SK-N-SH (cell line): ENCODE measurements at places on chromosomes 4 and X. TPM values are rescaled to one million over a fixed set of nuclear protein-coding genes. Genes with fewer than 3 reads are reported as not detected.

DNA sequence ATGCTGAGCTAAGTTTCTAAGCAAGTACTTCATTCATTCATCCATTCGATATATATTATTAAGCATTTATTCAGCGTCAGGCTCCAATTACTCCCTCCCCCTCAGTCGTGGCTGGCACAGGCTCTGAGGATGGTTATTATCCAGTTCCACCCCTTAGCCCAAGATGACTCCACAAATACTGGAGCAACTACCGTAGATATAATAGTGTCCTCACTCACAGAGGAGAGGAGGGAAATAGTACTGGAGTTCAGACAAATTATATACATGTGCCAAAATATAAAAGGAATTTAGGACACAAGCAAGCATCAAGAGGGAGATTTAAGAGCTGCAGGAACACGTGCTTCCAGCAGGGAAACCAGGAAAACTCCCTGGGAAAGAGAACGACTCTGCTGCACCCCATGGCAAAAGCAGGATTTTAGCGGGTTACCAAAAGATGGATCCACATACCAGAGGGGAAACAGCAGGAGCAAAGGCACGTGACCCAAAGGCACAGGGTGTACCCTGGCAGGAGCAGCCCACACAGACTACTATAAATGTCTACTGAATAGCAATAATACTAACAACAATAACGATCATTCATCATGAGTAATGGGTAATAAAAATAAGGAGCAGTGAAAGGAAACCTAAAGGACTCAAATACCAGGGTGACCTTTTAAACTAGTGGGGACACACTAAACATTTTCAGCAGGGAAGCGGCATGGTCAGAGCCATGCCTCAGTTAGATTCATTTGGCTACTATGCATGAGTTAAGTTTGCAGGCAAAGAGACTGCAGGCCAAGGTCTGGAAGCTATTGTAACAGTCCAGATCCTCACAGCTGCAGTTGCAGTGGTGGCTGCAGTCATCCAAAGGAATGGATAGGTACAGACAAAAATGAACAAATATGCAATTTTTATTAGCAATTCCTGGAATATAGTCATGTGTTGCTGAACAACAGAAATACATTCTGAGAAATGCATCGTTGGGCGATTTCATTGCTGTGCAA lies 153.7 kb downstream of the APBB2 start:
- no peaks in the 10 kb centered on the region for H3K27me3 ChIP-seq
- H3K27ac ChIP-seq = no peak overlapping the region; the same call in none of the 2 replicates
- H3K4me3 ChIP-seq = no peak overlapping the region
- peaks cover 11% of the 10 kb centered on the region; the same call in 1 of the 2 replicates for H3K4me1 ChIP-seq

GRCh38 chr4:73589887-73590801 lies 30.1 kb downstream of the RASSF6 start:
- H3K27me3 ChIP-seq = peaks cover 19% of the 10 kb centered on the region; the same call in 1 of the 2 replicates
- no peaks in the 10 kb centered on the region for H3K4me1 ChIP-seq

DNA sequence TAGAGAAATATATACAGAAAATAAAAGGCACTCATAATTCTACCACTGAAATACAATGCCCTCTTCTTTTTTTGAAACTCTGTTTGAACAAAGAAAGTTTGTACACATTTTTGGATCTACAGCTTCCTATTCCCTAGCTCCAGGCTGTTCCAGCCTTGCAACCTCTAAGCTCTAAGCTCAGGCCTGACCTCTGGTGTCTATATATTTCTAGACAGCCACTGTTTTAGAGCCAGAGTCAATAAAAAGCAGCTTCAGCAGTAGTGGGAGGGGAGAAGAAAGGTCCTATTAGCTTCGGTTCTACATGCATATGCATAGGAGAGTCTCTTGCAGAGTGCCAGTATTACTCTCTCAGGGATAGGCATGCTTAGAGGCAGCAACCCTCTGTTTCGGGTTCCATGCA lies 39.7 kb downstream of the CLDN2 start:
- H3K27ac ChIP-seq = no peak overlapping the region
- H3K27me3 ChIP-seq = no peaks in the 10 kb centered on the region
- DNase-seq = no peak
- H3K4me3 ChIP-seq = no peak overlapping the region
- peaks cover 4% of the 10 kb centered on the region; the same call in 1 of the 2 replicates for H3K4me1 ChIP-seq

- no peaks in the 10 kb centered on the region for H3K4me1 ChIP-seq
- no peak overlapping the region for H3K27ac ChIP-seq
- DNase-seq = no peak
- no peak overlapping the region for H3K4me3 ChIP-seq
- H3K36me3 ChIP-seq = no peaks in the 10 kb centered on the region
Observed at GRCh38 chrX:69614886-69615285, 1.0 kb upstream of the EDA start.

DNA sequence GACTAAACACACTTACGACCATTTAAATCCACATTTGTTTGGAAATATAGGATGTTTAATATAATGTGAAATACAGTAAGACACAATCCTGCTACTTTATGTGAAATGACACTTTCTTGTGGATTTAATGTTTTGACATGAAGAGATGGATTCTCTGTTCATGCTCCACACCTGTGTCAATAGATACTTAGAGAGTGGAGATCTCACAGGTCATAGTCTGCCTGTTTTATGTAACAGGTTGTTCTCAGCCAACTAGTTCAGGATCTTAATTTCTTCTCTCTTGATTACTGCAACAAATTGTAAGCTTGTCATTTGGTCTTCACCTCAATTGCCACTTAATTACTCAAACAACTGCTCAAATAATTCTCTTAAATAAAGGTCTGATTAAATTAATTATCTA lies 1621.2 kb downstream of the PCDH7 start:
- H3K4me1 ChIP-seq = no peaks in the 10 kb centered on the region
- no peak overlapping the region for H3K27ac ChIP-seq
- H3K4me3 ChIP-seq = no peak overlapping the region
- no peak for DNase-seq

- no peaks in the 10 kb centered on the region for H3K4me1 ChIP-seq
- no peak for DNase-seq
- no peak overlapping the region for H3K27ac ChIP-seq
- H3K4me3 ChIP-seq = no peak overlapping the region
- H3K36me3 ChIP-seq = no peaks in the 10 kb centered on the region
- H3K27me3 ChIP-seq = no peaks in the 10 kb centered on the region
Observed at GRCh38 chr4:80492761-80493160, 157.2 kb downstream of the CFAP299 start.

GRCh38 chr4:106355193-106355592 lies 13.4 kb downstream of the GIMD1 start:
- peaks cover 11% of the 10 kb centered on the region for H3K36me3 ChIP-seq
- DNase-seq = no peak
- no peak overlapping the region for H3K4me3 ChIP-seq
- no peaks in the 10 kb centered on the region for H3K27me3 ChIP-seq
- H3K27ac ChIP-seq = no peak overlapping the region

The FAAH2 gene
- polyA plus RNA-seq = 0.05 and 0.23 TPM in 2 replicates

The VMA21 gene
- 17.0 and 19.1 TPM in 2 replicates for polyA plus RNA-seq

The NWD2 gene
- not detected in 2 replicates for polyA plus RNA-seq

The BANK1 gene
- polyA plus RNA-seq = 0.05 TPM in 1 of 2 replicates, not detected in the other
